Stimulated activated CD8-positive, alpha-beta memory T cell treated with anti-CD3 and anti-CD28 coated beads, Interleukin-15, amount 100 ng/mL, for 24 hours (primary cell): ENCODE measurements at places on chromosomes 7 and 10.

DNA sequence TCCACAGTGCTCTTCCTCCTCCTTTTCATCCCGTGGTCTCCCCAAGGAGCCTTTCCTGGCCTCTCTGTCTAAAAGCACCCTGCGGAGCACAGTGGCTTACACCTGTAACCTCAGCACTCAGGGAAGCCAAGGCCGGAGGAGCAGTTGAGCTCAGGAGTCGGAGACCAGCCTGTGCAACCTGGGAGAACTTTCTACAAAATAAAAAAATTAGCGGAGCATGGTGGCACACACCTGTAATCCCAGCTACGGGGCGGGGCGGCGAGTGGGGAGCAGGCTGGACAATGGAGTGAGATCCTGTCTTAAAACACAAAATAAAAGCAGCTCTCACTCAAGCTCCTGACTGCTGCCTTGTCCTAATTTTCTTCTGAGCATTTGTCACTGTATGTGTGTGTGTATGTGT, 1.4 kb upstream of the COBL start:
- no peak for DNase-seq

GRCh38 chr7:19663816-19664462, 44.9 kb downstream of the POLR1F start:
- no peak for DNase-seq

DNA sequence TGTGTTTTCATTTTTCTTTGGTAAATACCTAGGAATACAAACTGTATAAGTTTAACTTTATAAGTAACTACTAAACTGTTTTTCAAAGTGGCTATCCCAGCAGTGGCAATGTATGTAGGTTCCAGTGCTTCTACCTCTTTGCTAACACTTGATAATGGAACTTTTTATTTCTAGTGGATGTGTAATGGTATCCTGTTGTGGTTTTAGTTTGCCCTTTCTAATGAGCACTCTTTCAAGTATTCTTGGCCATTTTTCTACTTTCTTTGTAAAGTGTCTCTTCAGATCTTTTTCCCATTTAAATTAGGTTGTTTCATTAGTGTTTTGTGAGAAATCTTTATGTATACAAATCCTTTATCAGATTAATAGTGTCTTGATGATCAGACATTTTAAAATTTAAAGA, 4.6 kb downstream of the KIF20B start:
- DNase-seq: no peak

- DNase-seq: no peak
Observed at GRCh38 chr7:144670218-144670617, 165.6 kb downstream of the TPK1 start.

DNA sequence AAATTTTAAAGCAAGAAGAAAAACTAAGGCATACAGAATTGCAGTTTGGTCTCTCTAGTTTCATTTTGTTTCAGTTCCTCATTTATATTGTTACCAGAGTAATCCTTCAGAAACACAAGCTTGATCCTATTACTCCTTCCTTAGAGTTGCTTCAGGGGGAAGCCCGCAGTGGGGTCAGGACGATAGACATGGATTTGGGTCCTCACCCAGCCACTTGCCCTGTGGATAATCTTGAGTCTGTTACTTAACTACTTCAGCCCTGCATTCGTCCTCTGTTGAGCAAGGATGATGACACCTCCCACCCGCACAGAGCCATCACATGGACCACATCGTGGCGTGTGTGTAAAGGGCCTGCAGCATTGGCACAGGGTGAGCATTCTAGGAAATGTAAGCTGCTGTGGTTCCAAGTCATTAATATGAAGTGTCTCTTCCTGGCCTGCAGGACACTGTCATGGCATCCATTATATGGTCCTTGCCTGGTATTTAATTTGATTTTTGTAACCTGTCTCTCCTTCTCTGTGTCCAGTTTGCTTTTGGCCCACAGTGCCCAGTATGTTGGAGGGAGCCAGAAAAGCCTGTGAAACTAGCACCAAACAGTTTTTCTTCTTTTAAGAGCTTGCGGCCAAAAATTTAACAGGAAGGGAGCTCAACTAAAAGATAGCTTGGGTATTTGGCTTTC, 111.2 kb downstream of the EEPD1 start:
- no peak for DNase-seq

DNA sequence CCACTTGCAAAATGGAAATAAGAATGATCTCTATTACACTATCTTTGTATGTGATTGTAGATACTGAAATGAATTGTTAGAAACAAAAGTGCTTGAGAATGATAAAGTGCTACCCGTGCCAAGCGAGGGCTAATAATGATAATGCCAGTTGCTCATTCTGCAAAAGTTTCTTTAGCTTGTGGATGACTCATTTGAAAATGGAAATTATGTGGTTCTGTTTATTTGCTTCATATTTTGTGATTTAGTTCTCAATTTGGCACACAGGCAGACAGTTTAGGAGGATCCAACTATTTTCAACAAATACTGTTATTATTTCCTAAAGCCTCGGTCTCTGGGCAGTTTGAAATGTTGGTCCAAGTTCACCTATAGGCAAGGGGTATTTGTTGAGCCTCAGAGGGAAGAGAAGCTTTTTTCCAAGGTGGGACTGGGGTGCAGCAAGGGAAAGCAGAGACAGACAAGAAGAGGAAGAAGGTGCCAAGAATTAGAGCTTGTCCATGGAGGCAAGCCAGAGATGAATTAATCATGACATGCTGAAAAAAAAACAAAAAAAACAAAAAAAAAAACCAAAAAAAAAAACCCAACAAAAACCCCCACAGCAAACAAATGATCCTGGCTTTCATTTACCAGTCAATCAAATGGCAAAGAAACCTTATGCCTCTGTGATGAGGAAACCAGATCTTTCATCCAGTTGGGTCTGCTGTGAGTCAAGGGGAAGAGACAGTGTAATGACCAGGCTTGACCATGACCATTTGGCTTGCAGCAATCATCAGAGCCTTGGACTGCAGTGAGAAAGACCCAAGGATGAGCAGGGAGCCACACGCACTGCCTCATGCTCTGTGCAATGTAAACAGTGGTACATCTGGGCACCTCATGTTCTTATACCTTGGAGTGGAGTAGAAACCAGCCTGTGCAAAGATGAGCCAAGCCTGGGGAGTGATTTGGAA, 285.0 kb upstream of the HABP2 start:
- DNase-seq: no peak

- no peak for DNase-seq
Observed at GRCh38 chr7:76246804-76247389, 45.2 kb downstream of the SRRM3 start.

GRCh38 chr7:132399367-132399766, 176.9 kb downstream of the PLXNA4 start:
- no peak for DNase-seq

DNA sequence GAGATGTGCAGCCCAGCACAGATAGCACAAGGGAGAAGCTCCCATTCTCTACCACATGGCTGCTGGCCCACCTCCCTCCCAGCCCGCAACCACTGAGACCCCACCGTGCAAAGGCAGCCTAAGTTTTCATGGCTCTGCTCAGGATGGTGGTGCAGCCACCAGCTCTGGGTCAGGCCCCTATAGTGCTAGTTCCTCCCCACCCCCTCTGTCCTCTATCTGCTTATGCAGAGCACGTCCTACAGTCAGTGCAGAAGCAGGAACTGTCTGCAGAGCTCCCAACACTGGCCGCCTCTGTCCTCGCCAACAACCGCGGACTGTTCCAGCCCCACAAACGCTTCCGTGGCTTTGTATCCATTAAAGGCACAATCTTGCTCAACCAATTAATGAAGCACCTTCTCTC, 278.9 kb downstream of the GRID1 start:
- DNase-seq: no peak

- no peak for DNase-seq
Observed at GRCh38 chr10:113865901-113866300, 11.4 kb downstream of the NHLRC2 start.

DNA sequence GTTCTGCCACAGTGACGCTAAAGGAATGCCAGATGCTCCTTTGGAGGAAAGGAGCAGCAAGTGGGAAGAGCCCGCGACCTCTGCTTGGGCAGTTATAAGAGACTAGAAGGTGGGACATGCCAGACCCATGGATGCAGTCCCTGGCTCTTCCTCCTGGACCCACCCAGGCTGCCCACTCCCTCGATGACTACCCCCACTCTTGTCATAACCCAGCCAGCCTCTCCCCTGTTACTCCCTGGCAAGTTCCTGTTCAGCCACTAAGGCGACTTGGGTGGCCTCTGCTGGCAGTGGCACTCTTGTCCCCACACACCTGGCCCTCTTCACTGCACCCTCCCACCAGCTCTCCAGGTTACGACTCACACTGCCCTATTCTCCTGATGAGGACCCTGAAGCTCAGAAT, 33.5 kb downstream of the COL13A1 start:
- DNase-seq: no peak

- DNase-seq: no peak
Observed at GRCh38 chr10:126972635-126973414, 67.6 kb downstream of the DOCK1 start.

DNA sequence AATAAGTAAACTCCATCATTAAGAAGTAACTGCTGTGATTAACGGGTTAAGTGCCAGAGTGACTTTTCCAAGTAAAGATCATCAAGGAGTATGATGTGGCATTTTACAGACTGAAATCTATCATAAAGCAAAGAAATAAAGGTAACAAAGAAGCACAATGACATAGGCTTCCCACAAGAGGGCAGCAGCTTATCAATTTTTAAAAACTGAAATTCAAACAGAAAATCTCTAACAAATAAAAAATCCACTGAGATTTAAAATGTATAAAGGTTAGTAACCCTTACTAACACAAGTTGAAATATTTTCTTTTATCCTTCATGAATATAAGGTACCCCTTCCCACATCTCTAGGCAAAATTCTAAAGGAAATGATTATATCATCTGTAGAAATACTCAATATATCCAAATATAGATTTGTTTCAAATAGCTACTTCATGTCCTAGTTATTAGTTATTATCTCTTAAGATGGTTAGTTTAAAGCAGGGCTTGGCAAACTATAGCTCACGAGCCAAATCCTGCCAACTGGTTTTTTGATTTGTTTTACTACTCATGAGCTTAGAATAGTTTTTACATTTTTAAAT, 29.2 kb downstream of the FAM3C start:
- no peak for DNase-seq

- DNase-seq: no peak
Observed at GRCh38 chr10:3239920-3240894, 67.6 kb upstream of the PITRM1 start.

DNA sequence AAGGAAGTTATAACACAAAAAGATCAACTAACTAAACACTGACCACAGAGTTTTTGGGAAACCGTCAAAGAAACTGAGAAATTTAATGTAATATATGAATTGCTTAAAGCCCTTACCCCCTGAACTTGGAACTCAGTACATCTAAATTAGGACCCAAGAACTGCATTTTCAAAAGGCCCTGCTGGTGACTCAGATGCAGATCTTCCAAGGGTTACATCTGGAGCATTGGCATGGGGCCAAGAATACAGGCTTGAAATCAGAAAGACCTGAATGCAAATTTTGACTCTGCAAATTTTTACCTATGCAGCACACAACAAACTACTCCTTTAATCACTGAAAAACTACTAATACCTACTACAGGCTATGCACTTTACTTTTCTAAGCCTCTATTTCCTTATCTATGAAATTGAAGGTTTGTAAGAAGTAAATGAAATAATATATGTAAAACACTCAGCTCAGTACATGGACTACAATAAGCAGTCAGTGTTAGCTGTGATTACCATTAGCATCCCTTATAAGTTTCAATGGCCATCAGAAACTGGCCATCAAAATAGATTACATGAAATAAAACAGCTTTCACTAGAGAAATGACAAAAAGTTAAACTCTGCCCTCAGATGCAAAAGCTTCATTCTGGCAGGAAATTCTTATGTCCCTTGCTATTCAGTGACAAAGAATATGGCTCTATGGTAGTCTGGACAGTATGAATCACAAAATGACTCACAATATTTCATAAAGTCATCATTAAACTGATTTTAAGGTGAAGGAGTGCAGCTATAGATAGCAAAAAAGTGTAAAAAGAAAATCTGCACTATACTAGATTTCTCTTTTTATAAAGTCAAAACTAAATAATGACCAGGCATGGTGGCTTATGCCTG, 43.6 kb downstream of the NSUN6 start:
- no peak for DNase-seq

GRCh38 chr7:11327633-11328032, 354.0 kb downstream of the PHF14 start:
- no peak for DNase-seq

DNA sequence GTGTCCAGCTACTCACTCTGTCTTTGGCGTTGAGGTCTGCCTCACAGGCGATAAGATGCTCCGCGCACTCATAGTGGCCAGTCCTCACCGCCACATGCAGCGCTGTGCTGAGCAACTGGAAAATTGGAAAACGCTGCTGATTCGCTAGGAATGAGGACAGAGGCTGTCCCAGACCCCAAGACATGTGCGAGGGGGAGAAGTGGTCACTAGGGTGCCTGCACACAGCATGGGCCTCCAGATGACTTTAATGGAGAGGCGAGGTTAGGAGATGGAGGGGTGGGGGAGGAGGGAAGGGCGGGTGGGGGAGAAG, 5.2 kb downstream of the ANKRD1 start:
- no peak for DNase-seq

GRCh38 chr7:114785496-114785895, 136.4 kb upstream of the MDFIC start:
- no peak for DNase-seq

DNA sequence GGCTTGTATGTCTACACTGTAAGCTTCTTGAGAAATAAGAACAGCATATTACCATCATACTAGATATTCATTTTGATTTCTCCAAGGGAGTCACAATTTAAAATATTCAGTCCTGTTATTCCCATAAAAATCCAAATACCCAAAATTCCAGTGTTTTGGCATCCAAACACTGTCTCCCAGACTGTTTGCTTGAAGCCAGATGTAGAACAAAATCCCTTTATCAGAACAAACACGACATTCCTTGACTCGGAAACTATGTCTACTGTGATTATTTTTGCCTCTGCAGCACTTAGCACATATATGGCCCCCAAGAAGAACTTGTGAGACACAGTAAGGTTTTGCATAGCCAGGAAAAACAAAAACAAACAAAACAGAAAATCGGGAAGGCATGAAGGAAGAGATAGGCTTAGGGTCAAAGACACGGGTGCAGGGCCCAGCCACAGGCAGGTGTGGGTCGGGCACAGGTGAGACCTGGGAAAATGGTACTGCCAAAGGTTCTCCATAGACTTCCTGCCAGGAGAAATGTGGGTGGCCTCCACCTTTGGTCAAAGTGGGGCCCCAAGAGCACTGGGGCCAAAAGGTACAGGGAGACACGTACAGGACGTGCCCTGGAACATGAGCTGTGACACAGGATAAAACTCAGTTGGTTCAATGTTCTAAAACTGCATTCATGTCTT, 36.5 kb downstream of the CPXM2 start:
- DNase-seq: no peak

- DNase-seq: no peak
Observed at GRCh38 chr10:71596759-71597158, 122.8 kb downstream of the C10orf105 start.

GRCh38 chr7:79610748-79611304, 157.4 kb upstream of the MAGI2 start:
- DNase-seq: no peak

DNA sequence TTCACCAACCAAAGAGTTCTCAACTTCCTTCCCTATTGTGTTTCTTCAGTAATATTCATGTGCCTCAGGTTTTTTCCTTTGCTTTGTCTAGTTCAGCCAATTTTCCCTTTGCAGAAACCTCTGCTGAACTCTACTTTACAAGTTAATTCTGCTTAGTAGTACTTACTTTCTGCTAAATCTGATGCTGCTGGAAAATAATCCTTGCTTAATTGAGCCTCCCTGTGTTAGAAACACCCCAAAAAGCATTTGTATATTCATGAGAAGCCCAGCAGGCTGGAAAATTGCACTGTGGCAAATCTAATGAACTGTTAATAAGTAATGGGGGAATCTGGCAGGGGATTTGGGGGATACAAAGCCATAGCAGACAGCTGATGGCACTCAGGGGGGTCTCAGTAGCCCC, 78.5 kb downstream of the CDCA7L start:
- DNase-seq: no peak

- no peak for DNase-seq
Observed at GRCh38 chr7:124643311-124643811, 122.2 kb downstream of the GPR37 start.
